ENCODE measurements at places on chromosomes 2 and 18.
A peak's percentile ranks its signal among the peaks of the same experiment; 100 is the strongest.

DNA sequence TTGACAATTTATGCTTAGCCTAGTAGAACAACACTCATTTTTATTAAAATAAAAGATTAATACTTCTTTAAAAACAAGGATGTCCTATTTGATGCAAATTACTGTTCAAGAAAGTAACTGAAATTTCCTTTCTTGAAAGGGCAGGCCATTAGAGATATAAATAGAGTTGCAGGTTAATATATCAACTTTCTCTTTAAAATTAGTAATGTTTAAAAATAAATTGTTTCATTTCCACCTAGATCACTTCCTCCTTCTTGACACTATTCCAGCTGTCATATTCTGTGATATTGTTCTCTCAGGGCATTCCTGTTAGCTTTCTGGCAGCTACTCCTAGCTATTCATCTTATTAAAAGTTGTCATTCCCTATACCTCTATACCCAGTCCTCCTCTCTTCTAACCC lies 357.9 kb upstream of the NRP2 start:
- no peak for DNase-seq

DNA sequence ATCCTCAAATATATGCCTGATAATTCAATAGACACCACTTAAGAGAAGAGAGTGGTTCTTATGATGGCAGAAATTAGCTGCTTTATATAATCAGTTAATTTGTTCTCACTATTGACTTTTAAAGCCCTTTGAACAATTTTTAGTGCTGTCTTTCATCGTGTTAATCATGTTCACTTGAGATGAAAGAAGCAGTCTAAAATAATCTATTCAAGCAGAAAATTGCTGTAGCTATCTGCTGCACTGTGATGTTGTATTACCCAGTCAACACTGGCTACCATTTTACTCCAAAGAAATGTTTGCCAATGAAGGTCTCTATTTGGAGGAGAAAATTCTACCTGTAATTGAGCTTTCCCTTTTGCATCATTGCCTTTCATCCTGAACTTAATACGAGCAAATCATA lies 459.8 kb upstream of the FSIP2 start:
- no peak for DNase-seq

DNA sequence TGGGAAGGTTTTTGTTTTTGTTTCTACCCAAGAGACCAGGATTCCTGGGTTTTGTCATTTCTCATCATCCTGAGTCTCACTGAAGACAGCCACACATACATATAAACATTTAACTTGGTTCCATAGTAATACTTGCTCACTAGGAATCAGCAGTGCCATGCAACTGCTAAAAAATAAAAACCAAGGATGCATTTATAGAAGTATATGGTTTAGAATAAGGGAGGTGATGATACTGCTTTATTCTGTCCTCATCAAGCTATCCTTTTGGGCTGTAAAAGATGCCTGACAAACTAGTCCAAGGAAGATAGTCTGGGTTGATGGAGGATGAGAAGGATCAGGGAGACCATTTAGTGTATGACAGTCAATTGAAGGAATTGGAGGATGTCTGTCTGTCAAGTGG lies 740 bp downstream of the SPATA3 start:
- DNase-seq = no peak

GRCh38 chr18:42114310-42114943 lies 159.4 kb downstream of the PIK3C3 start:
- DNase-seq = peak; percentile 63

DNA sequence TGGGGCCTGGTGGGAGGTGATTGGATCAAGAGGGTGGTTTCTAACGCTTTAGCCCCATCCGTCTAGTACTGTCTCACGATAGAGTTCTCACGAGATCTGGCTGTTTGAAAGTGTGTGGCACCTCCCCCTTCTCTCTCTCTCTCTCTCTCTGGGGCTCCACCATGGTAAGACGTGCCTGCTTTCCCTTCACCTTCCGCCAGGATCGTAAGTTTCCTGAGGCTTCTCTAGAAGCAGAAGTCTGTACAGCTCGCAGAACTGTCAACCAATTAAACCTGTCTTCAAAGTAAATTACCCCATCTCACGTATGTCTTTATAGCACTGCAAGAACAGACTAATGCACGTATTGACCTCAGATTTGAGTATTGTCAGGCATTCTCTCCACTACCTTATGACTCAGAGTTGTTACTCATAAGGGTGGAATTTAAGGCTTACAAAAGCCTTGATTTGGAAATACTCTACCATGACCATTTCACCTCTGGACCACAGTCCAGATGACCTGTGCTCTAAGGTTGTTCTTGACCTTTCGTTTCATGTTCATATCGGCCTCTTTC lies 99.5 kb upstream of the AGAP1 start:
- DNase-seq = no peak

Data from BE2C (cell line).